ENCODE measurements at places on chromosomes 6 and 20. TPM values are rescaled to one million over a fixed set of nuclear protein-coding genes. Genes with fewer than 3 reads are reported as not detected.

DNA sequence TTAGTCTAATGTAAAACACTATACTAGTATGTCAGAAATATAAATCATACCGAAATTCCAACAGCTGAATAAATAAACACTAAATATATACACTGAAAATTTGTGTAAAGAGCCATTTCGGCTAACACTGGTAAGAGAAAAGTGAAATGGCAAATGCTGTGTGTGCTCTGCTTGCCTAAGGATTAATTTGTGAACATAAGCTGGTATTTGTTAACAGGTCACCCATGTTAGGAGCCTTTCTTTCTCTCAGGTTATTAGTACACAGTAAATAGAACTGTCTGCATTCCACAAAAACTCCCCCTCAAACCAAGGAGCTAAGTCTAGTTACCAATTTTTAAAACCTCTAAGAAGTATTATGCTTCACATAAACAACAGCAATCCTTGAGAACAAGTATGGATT is 27.0 kb downstream of the ELOVL5 start:
- DNase-seq = no peak

DNA sequence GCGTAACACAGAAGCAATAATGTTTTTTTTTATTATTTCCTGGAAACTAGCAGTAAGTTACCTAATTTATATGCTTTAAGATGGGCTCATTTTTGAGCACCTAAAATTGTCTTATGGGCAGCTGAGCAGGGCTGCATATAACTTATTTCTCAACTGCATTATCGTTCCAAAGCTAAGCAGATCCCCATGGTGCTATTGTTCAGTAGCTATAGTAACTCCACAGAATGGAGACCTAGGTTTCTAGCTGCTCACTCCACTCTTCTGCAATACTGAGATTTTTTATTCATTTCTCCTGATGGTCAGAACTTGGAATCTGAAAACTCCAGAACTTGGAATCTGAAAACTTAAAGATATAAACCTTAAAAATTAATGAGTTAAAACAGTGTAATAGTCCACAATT is 18.7 kb downstream of the CRISP1 start:
- no peak for DNase-seq

- DNase-seq = no peak
These were observed 7.3 kb upstream of the DLGAP4 start for GRCh38 chr20:36298795-36299339.

DNA sequence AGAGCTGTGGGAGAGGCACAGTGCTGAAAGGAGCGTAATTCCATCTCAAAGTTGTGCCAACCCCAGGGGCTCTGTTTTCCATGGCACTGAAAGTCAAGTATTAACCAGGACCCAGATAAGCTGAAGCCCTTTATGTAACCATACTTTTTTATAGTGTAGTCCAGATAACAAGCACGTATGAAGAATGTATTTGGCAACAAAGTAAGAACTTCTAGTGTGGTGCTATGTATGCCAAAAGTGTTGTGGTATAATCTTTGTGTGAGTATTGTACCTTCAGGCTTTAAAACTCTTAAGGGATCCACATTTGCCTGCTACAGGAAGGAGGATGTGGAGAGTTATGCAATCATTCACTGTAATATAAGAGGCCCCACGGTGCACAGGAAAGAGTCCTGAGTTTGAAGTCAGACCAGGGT is 129.4 kb downstream of the IBTK start:
- DNase-seq = no peak

- DNase-seq = no peak
These were observed 112.1 kb downstream of the CDC5L start for GRCh38 chr6:44499609-44500008.

GRCh38 chr6:118630923-118631322 is 20.5 kb downstream of the CEP85L start:
- no peak for DNase-seq

GRCh38 chr6:139448051-139448649 is 73.7 kb upstream of the CITED2 start:
- DNase-seq = no peak

DNA sequence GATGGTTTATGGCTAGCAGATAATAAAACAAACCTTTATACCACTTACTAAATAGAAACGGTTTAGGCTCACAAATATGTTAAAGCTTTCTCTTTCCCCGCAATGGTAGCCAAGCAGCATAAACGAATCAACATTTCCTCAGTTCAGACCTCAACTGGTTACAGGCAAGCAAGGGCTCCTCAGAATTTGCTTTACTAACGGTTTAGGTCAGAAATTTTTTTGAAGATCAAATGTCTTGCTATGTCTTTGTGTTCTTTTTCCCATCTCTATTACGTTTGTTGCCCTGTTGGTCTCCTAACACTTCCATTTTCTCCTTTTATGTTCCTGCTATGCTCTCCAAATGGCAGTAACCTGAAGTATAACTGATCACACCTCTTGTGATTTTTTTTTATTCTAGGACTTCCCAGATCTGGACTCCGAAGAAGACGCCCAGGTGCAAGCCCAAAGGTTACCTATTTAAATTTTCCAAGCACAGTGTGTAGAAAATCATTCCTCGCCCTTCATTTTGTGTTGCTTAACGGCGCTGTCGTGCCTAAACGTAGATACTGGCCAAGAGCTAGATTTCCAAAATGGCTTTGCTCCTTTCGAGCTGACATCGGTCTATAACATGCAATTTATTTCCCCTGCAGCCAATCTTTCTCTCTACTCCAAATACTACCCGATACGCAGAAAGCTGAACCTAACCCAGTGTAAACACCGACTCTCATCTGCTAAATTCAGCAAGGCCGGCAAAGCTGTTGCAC is 717 bp upstream of the ASF1A start:
- DNase-seq = peak; percentile 69

DNA sequence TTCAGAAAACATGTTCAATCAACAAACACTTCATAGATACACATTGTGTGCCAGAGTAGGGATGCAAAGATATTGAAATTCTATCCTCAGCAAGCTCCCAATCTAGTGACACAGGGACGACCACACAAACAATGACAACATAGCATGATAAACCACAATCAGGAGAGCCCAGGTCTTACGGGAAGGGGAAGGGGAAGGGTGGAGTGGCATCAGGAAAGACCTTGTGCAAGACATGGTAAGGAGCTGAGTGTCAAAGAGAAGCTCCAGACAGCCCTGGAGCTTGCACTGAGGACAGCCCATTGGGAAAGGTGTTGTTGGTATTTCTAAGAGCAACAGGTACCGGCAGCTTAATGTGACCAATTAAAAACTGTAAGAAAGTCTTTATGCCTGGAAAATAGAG is 103.6 kb downstream of the PDE7B start:
- DNase-seq = no peak

GRCh38 chr6:158860279-158860865 is 41.2 kb upstream of the EZR start:
- DNase-seq = no peak

DNA sequence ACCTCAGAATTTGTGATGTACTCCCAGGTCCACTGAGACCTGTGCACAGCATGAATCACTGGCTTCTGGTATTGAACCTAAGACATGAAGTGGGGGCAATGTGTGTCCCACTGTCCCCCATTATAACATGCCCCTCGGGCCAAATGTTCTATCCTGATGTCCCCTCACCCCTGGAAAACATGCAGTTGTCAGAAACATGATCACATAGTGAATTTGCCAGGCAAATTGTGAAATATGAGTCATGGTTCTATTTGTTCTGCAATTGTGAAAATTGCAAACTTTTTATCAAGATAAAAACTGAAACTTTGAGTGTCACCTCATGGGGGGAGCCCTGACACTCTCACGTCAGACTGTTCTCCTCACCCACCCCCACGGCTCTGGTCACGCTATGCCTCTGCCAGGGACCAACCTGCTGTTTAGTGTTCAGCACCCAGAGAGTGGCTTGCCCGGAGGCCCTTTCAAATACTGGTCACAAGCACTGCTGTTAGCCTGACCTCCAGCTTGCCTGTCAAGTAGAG is 305.3 kb downstream of the CLIC5 start:
- DNase-seq = peak; percentile 95

- DNase-seq = no peak
These were observed 167.8 kb upstream of the ZNF337 start for GRCh38 chr20:25864326-25864962.

DNA sequence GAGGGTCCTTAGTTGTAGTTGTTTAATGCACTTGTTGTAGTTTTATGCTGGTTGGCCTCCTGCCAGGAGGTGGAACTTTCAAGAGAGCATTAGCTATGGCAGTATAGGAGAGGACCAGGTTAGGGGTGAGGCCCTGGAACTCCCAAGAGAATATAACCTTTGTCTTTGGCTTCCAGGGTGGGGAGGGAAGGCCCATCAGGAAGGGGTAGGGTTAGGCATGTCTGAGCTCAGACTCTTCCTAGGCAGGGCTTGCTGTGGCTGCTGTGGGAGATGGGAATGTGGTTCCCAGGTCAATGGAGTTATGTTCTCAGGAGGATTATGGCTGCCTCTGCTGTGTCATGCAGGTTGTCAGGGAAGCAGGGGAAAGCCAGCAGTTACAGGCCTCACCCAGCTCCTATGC is 20.0 kb upstream of the GABRR1 start:
- DNase-seq = no peak

DNA sequence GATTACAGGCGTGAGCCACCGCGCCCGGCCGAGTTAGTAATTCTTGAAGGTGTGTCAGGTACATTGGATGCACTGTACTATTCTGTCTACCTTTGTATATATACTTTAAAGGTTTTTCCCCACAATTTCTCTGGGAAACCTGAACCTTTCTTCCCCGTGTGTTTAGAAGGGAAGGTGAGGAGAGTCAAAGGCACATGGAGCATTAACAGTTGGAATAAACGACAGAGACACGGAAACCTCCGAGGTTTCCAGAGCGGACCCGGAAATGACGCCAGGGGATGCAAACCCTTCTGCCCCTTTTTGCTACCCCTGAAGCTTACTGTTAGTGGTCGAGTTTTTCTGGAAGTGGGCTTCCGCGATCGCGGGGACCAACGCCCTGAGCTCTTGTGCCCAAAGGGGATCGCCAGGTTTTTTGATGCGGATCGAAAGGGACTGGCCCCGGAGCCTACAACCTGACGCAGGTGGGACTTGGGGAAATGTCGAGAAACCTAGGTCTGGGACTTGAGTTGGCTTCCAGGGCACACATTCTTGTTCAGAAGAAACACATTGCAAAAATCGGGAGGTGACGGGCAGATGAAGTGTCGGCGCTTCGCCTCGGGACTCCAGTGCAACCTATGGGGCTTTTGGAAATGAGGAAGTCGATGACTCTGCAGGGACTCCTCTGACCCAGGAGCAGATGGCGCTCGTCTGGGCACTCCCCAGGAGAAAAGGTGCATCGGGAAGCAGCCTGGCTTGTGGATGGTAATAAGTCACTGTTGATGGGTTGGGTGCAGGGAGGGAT is 218.2 kb downstream of the OR2B2 start:
- DNase-seq = peak; percentile 54

- DNase-seq = no peak
These were observed 38.6 kb downstream of the HLA-DPB1 start for GRCh38 chr6:33114406-33114805.

- no peak for DNase-seq
These were observed 48.5 kb downstream of the RPF2 start for GRCh38 chr6:111030008-111031007.

GRCh38 chr6:165708985-165709576 is 46.0 kb upstream of the PDE10A start:
- no peak for DNase-seq

DNA sequence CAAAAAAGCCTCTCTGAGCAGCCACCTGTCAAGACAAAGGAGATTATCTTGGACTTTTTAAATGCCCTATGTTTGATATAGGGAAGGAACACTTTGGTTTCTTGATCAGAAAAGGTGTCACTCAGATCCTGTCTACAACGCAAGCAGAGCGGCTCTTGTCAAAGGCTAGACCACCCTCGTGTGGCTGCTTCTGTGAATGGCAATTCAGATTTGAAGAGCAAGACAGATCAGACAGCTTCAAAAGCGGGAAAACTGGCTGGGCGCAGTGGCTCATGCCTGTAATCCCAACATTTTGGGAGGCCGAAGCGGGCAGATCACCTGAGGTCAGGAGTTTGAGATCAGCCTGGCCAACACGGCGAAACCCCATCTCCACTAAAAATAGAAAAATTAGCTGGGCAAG is 10.1 kb upstream of the NXT1 start:
- DNase-seq = peak; percentile 49

DNA sequence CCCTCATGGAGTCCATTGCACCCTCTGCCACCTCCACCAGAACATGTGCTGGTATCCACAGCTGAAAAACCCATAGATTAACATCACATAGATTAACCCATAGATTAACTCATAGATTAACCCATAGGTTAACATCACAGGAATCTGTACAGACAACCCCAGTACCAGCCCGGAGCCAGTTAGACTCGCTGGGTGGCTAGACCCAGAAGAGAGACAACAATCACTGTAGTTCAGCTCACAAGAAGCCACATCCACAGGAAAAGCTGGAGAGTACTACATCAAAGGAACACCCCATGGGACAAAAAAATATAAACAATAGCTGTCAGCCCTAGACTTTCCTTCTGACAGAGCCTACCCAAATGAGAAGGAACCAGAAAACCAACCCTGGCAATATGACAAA is 25.1 kb downstream of the SERPINB9 start:
- DNase-seq = no peak

GRCh38 chr6:140276133-140276532 is 901.7 kb upstream of the CITED2 start:
- no peak for DNase-seq

GRCh38 chr6:90212274-90212673 is 84.4 kb downstream of the BACH2 start:
- no peak for DNase-seq

- no peak for DNase-seq
These were observed 42.0 kb downstream of the ERMARD start for GRCh38 chr6:169793408-169793807.

The RREB1 gene
- total RNA-seq = 13.5 TPM

The HLA-DRB1 gene
- 7.3 TPM for total RNA-seq

The NHSL1 gene
- total RNA-seq = 0.53 TPM

The FRK gene
- total RNA-seq = 0.02 TPM

The CRISP2 gene
- not detected for total RNA-seq

The ILRUN gene
- total RNA-seq = 65.2 TPM

The CTSZ gene
- 34.8 TPM for total RNA-seq

The UBD gene
- 0.70 TPM for total RNA-seq

The MROH8 gene
- total RNA-seq = 1.8 TPM

The MYB gene
- total RNA-seq = 19.4 TPM

The NKX2-4 gene
- not detected for total RNA-seq

The LTB gene
- total RNA-seq = 161 TPM

The TRERF1 gene
- 16.7 TPM for total RNA-seq

The GPR6 gene
- not detected for total RNA-seq

The C2 gene
- total RNA-seq = 0.97 TPM

The MLN gene
- not detected for total RNA-seq

The SALL4 gene
- total RNA-seq = not detected

The EPHA7 gene
- not detected for total RNA-seq

The C6orf15 gene
- not detected for total RNA-seq

The CST5 gene
- not detected for total RNA-seq

The CST11 gene
- total RNA-seq = not detected
